GM12891 (cell line): ENCODE measurements at places on chromosomes 13 and 19.

DNA sequence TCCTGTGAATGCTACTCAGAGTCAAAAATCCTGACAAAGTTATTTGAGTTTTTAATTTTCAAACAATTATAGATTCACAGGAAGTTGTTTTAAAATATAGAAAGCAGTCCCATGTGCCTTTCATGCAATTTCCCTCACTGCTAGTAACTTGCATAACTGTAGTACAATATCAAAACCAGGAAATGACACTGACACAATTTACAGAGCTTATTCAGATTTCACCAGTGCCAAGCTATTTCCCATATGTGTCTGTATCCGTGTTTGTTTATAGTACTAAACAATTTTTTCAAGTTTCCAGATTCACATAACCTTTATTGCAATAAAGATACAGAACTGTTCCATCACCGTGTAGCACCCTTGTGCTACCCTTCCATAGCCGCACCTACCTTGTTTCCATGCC lies 934.6 kb downstream of the PCDH17 start:
- no peak for DNase-seq

DNA sequence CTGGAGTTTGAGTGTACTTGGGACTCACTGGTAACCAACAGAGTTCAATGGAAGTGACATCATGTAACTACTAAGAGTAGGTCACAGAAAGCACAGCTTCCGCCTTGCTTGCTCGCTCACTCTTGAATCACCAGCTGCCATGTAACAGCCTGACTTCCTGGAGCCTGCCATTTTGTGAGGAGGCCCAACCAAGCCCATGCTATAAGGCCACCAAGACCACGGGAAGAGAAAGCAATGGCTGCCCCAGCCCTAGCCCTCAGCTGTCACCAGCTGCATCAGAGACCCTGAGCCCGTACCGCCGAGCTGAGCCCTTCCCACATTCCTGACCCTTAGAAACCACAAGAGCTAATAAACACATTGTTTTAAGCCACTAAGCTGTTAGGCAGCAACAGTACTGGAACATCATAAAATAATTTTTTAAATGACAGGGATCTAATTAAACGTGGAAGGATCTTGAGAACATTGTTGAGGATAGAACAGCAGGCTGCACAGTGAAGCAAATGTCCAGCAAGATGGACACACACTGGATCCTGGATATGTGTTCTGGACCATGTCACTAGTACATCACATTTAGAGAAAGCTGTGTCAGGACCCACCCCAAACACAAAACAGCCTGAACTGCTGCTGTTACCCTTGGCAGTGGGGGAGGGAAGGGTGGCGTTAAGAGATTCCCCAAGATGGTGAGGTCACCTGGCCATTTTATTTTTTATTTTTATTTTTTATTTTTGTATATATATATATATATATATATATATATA lies 21.7 kb upstream of the LDLR start:
- no peak for DNase-seq

GRCh38 chr19:49672131-49672919 lies 4.7 kb upstream of the PRMT1 start:
- DNase-seq, result peak; percentile 87

GRCh38 chr13:33512880-33513554 lies 227.5 kb upstream of the STARD13 start:
- DNase-seq, result no peak
